Urinary bladder (tissue), 4 donors: ENCODE measurements at places on chromosomes 2 and 18. TPM values are rescaled to one million over a fixed set of nuclear protein-coding genes. Genes with fewer than 3 reads are reported as not detected.

Gene TUBA3E
- not detected for total RNA-seq

Gene ACTG2
- total RNA-seq: 637 TPM

Gene SLC23A3
- total RNA-seq: 2.2 TPM

Gene LIMS3
- 13.5 TPM for total RNA-seq

Gene SERPINB11
- total RNA-seq: 3.5 TPM

Gene BOLL
- 0.11 TPM for total RNA-seq

- no peak for DNase-seq
Observed at GRCh38 chr2:160425434-160426151, 68.0 kb downstream of the RBMS1 start.

- DNase-seq: no peak
Observed at GRCh38 chr2:95017836-95018235, 7.7 kb upstream of the MAL start.

- no peak for DNase-seq
Observed at GRCh38 chr2:38168710-38169480, 92.9 kb upstream of the CYP1B1 start.

GRCh38 chr2:230866756-230867523 is 2.2 kb downstream of the ITM2C start:
- no peak for DNase-seq
